ENCODE measurements at places on chromosomes 16 and 17.

DNA sequence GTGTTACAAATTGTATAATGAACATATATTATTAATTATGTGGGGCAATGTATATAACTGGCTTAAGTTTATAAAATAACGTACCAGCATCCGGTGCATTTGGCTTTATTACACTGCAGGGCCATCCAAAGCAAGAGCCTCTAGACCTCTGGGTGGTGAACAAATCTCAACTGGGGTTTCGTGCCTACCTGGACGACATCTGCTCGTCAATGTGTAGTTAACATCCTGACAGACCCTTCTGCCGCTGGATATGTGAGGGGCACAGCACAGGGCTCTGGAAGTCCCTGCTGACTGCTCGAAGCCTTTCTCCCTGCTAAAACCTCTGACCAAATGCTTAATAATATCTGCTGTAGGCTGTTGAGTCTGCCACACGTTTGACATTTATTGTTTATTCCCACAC lies 2.3 kb downstream of the TMEM186 start:
- DNase-seq, result no peak

DNA sequence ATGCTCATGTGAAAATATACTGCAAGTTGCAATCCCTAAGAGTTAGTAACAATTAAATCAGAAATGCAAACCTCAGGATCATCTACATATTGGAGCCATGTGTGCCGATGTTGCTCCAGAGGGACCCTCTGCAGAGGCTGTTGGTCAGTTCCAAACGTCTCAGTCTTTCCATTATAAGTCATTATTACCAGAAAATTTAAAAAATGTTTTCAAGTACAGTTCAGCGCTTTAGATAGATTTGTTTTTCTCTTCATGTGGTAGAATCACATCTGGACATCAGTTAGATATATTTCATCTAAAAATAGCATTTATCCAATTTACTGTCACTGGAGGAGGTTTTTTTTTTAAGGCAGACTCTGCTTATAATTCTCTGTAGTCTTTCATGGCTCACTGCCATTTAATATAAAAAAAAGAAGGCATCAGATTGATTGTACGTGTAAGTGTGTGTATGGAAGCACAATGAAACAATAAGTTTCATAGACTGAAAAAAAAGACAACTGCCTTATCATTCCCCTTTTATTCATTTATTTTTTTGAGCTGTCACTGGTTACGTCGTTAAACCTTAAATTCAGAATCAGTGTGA lies 46.1 kb upstream of the MARCHF10 start:
- no peak for DNase-seq

- no peak for DNase-seq
Measured at GRCh38 chr16:72302332-72302731, 130.4 kb upstream of the PMFBP1 start.

DNA sequence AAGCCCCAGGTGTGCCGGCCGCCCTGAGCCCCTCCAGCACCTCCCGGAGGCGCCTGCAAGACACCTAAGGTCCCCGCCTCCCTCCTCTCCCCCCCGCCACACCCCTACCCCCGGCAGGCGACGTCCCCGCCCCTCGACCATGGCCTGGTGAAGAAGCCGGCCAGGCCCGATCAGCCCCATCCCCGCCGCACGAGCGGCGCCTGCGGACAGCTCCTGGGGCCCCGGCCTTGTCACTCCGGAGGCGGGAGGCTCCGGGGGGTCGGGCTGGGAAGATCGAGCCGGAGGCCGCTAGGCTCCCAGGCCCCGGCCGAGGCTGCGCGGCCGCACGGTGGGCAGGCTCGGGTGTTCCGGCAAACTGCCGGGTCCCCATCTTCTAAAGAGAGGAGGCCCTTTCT lies 405 bp upstream of the ACE start:
- no peak for DNase-seq

GRCh38 chr17:7910711-7911110 lies 5.4 kb downstream of the RNF227 start:
- no peak for DNase-seq

DNA sequence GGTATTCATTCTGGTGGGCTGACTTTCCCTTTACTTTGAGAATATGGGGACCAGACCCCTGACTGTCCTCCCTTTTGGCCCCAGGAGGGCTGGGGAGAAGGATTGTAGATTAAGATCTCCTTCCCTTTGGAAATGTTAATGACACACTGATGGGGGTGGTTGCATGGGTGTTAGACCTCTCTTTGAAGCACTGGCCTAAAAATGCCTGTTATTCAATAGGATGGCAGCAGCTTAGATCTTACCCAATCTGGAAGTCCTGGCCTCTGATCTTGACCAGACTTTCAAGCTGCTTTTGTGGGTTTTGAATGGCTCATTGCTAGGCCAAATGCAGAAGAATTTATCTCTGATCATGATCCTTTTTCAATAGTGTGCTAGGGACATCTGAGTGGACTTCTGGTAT lies 25.7 kb downstream of the MAP3K3 start:
- DNase-seq, result no peak

- DNase-seq, result no peak
Measured at GRCh38 chr16:1769402-1770300, 1.7 kb downstream of the NME3 start.

GRCh38 chr17:68592682-68593641 lies 8.2 kb downstream of the FAM20A start:
- DNase-seq, result no peak

- DNase-seq, result no peak
Measured at GRCh38 chr17:80142929-80143328, 4.0 kb downstream of the EIF4A3 start.

- no peak for DNase-seq
Measured at GRCh38 chr17:59506894-59507726, 58.3 kb upstream of the DHX40 start.

DNA sequence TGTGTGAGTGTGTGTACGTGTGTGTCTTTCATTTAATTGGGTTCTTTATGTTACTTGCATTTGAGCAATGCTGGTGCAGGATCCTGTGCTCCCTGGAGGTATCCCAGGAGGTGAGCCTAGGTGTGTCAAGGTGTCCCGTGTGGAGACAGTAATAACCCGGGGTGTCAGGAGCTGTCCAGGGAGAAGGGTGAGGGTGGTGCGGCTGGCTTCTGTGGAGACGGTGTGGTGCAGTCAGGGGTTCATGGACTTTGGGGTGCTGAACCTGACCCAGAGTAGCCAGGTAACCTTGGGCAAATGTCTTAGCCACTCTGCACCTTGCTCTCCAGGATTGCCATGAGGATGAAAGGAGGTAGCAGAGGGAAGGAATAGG lies 7.4 kb upstream of the ELAC2 start:
- DNase-seq, result no peak
